ENCODE measurements at places on chromosomes 11 and 22.

DNA sequence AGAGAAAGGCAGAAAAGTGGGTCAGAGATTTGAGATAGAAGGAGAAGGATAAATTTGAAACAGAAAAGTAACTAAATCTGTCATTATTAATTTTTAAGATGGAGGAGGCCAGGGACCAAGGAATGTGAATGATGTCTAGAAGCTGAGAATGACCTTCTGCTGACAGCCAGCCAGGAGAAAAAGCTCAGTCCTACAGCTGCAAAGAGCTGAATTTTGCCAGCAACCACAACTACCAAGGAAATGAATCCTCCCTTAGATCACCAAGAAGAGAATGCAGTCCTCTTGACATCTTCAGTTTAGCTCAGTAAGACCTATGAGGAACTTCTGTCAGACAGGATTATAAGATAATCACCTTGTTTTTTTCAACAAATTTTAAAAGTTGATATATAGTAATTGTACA lies 538.2 kb downstream of the LRRC4C start:
- DNase-seq = no peak

GRCh38 chr22:41401781-41402648 lies 20.3 kb downstream of the TEF start:
- peak; percentile 21 for DNase-seq

- DNase-seq = no peak
Measured at GRCh38 chr11:43130616-43131015, 181.2 kb upstream of the API5 start.

GRCh38 chr11:65609229-65609628 lies 4.8 kb downstream of the MAP3K11 start:
- no peak for DNase-seq

- DNase-seq = no peak
Measured at GRCh38 chr11:106092446-106092845, 15.0 kb downstream of the AASDHPPT start.

DNA sequence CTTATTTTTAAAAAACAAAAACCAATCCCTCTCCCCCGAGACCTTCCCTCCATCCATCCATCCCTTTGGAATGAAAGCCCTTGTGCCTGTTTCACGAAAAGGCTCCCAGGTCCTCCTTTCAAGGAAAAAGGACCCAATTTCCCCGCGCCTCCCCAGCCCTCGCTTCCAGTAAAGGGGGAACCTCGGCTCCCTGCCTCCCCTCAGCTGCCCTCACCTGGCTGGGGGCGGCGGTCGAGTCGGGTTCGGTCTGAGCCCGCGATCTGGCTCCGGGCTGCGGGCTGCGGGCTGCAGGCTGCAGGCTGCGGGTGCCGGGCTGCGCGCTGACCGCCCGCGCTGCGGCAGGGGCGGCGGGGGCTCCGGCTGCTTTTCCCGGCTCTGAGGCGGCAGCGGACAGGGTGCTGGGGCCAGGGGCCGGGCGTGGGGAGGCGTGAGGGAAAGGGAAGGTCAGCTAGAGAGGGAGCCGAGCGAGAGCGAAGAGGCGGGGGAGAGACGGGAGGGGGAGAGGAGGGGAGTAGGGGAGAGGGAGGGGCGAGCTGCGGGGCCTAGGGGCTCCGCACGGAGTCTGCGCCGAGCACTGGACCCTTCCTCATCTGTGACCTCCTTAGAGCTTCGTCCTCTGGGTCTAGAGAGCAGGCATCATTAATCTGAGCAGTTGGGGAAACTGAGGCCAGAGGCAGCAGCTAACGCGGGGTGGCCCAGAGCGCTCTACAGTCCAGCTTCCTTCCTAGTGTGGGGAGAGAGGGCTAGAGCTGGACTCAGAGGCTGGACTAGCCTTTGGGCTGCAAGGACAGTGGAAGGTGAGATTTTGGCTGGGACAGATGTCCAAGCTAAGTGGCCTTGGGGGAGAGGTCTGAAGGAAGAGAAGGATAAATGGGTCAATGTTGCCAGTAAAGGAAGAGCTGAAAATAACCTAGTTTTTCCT lies at the start of gene C1QTNF4:
Gene C1QTNF4 (minus strand): TSS at position 478 of the 922 bp plus-strand sequence. CDS start 3,601 bp downstream, outside the sequence.
- DNase-seq = no peak

GRCh38 chr11:44301564-44302271 lies 8.2 kb downstream of the ALX4 start:
- DNase-seq = no peak

GRCh38 chr11:76639621-76640020 lies 30.9 kb downstream of the LRRC32 start:
- no peak for DNase-seq

- peak; percentile 39 for DNase-seq
Measured at GRCh38 chr22:25027959-25028840, 75.7 kb downstream of the KIAA1671 start.

GRCh38 chr11:27916541-27917100 lies 191.3 kb downstream of the KIF18A start:
- DNase-seq = no peak

- DNase-seq = no peak
Measured at GRCh38 chr11:76115555-76115954, 90.7 kb downstream of the WNT11 start.

DNA sequence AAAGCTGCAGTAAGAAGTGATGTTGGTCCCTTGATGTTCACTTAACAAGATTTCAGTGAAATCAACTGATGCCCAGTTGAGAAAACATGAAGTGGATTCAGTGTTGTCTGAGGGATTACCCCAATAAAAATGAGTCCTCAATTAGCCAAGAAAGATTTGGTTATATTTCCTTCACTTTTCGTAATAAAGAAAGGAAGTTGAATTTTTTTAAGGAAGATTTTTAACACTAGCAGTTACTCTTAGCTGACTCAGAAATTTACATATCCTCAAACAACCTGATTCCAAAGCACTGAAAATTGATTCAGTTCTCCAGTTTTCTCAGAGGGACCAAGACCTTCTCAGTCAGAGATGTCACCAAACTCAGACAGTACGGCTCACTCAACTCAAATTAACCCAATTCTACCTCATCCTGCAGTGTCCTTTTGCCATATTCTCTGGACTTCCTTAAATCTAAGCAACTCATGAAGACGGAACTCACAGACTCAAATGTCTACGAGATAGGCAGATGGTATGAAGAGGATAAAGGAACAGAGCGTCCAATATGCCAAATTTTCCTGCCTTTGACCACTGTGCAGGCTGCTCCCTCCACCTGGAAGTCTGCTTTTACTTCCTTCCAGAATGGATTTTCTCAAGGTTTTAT lies 22.8 kb downstream of the SLC5A4 start:
- DNase-seq = no peak

- no peak for DNase-seq
Measured at GRCh38 chr11:34458525-34458924, 19.8 kb downstream of the CAT start.

DNA sequence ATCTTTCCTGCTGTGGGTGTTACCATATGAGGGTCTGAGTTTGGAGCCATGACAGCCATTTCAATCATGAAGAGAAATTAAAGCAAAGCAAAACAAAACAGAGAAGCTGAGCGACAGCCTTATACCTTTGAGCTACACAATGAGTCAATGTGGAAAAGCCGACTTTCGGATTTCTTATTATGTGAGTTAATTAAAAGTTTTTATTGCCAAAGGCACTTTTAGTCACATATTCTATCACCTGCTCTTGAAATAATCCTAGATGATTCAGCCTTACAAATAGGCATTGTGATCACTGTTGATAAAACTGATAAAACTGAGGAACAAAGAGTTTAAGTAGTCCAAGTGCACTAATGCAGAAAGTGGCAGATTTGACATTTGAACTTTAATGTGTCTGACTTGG lies 381.9 kb upstream of the TENM4 start:
- no peak for DNase-seq

- peak; percentile 92 for DNase-seq
Measured at GRCh38 chr22:37501610-37502341, 15.6 kb upstream of the MFNG start.

- no peak for DNase-seq
Measured at GRCh38 chr11:85787168-85787567, 23.8 kb downstream of the SYTL2 start.

- no peak for DNase-seq
Measured at GRCh38 chr11:35750981-35751663, 88.5 kb downstream of the TRIM44 start.

DNA sequence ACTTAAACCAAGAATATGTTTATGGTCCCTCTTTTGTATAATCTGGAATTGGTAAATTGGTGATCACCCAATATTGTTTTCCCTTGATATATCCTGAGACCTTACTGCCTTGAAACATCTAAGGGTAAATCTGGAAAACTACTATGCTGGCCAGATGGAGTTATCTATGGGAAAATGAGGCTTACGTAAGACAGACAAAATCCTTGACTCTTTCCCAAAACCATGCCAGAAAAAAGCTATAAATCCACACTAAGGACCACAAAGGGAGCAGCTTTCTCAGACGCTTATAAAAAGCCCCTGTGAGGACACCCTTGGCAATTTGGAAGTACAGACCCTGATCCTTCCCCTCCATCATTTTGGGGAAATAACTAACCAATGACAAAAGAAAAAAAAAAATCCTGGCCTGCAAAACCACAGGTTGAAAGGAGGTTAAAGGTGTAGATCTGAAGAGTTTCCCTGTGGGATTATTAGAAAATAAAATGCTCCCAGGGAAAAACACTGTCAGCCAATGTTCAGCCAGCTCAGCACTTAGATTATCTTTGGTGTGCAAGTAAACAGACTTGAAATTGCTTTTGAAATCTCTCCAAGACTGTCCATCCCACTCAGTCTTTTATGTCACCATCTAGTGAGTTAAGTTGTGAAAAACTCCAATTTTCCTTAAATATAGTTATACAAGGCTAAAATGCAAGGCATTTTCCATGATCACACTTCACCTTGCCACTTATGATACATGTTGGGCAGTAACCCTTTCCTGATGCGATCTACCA lies 6.6 kb upstream of the AMBRA1 start:
- no peak for DNase-seq

- DNase-seq = no peak
Measured at GRCh38 chr11:87398931-87399330, 361.2 kb downstream of the TMEM135 start.

GRCh38 chr11:3206156-3206921 lies 12.3 kb downstream of the MRGPRG start:
- DNase-seq = no peak

DNA sequence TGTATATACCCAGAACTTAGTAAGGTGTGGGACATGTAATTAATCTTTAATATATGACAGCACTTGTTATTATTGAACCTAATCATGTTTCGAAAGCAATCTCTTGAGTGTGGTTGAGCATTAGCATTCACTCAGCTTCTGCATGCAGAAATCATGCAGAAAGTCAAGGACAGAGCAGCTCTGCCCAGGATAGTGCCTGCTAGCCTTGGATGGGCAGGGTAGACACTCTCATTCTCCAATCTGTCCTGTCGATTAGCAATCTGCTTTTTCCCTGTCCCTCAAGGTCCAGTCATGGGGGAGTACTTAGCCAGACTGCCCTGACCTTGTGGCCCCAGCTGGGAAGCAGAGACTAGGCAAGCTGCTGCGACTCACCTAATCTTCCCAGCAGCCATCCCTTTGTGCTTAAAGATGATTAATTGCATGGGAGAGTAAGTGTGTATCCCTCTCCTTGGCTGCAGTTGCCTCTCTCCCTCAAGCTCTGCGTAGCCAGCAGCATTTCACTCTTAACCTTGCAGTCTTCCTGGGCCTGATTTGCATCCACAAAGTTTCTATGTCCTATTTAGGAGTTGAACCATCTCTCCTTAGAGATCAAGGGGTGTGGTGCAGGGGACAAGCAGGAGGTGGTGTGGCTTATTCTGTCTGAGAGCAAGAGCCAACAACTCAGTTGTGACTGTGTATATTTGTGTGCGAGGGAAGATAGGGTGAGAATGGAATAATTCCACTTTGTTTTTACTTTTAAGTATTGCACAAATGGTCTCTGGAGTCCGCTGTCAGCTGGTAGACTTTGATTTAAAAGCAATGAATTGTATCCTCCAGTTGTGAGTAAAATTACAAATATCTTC lies 101.4 kb downstream of the FDX1 start:
- no peak for DNase-seq

DNA sequence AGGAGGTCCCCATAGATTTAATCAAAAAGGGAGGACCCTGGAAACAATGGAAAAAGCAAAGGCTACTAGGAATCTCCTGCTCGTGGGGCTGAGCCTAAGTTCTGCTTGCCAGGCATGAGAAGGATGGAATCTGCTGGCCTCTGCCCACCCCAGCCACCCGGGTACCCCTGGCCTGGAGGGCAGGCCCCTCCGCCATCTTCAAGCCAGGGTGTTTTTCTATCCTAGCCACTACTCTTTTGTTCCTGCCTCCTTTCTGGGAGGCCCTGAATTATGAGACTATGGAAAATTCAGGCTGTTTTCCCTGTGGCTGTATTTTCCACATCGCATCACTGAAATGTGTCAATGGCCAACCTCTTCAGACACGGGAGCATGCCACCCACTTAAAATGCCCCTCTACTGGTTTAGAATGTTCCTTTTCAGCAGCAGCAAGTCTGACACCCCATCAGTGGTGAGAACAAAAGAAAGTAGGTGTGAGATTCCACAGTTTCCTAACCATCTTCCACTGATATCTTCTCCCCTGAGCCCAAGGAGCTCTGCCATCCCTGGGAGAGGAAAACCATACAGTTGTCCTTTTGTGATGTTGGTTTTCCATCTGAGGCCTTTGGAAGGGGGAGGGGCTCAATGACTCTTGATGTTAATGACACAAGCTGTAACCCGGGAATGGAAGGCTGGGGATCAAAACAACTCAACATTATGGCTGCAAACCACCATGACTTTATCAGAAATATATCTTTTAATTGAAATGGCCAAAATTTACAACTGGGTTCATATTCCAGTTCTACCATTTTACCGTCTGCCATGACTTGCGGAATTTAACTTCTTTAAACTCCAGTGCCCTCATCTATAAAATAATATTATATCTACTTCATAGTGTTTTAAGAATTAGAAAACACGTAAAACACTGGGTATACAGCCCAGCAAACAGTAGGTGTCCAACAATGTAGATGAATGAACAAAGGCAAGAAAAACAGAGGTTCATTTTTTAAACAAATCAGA lies 22.2 kb downstream of the DKK3 start:
- no peak for DNase-seq

GRCh38 chr22:43745411-43745770 lies 66.7 kb downstream of the EFCAB6 start:
- no peak for DNase-seq

DNA sequence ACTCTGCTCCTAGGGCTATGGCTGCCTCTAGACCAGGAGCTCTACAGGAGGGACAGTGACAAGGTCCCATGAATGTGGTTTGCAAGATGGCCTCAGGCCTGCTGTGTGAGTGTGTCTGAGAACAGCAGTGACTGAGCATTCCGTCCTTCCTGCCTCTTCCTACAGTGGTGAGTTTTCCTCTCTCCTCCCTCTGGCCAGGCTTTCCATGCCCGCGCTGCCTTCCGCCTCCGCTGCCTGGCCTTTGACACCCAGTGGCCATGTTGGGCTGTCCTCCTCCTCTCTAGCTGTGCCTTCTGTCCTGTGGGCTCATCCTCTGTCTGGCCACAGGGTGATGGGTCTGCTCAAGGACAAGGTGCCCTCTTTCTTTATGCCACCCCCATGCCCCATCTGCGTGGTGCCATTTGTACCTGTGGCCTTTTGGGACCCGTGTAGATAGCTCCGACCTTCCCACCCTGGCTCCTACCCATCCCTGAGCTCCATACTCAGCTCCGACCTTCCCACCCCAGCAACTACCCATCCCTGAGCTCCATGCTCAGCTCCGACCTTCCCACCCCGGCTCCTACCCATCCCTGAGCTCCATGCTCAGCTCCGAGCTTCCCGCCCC lies 970.4 kb downstream of the BRD1 start:
- DNase-seq = no peak

Measured in endothelial cell of umbilical vein (primary cell).